ENCODE measurements at places on chromosomes 7 and 10. TPM values are rescaled to one million over a fixed set of nuclear protein-coding genes. Genes with fewer than 3 reads are reported as not detected.

DNA sequence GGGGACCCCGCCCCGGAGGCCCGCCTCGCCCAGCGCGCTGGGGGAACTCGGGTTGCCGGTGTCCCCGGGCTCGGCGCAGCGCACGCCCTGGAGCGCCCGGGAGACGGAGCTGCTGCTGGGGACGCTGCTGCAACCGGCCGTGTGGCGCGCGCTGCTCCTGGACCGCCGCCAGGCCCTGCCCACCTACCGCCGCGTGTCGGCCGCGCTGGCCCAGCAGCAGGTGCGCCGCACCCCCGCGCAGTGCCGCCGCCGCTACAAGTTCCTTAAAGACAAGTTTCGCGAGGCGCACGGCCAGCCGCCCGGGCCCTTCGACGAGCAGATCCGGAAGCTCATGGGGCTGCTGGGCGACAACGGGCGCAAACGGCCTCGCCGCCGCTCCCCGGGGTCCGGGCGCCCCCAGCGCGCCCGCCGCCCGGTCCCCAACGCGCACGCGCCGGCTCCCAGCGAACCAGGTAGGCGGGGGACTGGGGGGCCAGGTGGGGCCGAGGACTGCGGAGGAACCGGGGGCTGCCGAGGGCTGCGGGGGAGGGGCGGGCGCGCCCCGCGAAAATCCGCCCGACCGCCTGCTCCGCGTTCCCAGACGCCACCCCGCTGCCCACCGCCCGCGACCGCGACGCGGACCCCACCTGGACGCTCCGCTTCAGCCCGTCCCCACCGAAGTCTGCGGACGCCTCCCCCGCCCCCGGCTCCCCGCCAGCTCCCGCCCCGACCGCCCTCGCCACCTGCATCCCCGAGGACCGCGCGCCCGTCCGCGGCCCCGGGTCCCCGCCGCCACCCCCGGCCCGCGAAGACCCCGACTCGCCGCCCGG is 574 bp downstream of the UTF1 start:
- no peak for DNase-seq

The VSTM4 gene
- total RNA-seq, result 4.4 TPM

DNA sequence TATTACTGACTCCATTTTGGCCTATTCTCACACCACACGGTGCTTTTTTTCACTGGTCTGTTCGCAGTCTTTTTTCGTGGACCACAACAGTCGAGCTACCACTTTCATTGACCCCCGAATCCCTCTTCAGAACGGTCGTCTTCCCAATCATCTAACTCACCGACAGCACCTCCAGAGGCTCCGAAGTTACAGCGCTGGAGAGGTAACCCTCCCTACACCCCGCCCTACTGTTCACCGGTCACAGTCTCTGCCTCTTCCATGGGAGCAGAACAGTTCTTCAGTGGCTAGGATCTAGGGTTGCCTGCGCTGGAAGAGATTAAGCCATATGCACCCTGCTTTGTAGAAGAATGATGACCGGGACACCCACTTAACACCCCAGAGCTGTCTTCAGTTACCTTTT is 103.4 kb upstream of the STK17A start:
- DNase-seq, result no peak

The DCLRE1A gene
- total RNA-seq, result 9.4 TPM

DNA sequence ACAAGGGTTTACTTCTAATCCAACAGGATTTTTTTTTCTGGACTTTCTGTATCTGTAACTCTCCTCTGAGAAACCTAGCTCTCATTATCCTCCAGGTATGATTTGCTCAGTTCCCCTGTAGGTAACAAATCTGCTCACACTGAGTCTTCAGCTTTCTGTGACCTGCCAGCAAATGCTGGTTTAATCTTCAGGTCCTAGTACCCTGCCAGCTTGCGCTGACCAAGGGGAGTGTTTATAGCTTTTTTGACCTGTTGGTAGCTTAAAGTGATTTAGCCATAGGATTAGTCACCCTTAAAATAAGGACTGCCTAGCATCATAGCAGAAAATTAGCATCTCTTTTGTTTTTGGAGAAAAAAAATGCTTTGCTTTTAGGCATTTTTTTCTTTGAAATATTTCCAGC is 22.4 kb downstream of the SND1 start:
- peak; percentile 11 for DNase-seq

The FXYD4 gene
- total RNA-seq, result not detected

DNA sequence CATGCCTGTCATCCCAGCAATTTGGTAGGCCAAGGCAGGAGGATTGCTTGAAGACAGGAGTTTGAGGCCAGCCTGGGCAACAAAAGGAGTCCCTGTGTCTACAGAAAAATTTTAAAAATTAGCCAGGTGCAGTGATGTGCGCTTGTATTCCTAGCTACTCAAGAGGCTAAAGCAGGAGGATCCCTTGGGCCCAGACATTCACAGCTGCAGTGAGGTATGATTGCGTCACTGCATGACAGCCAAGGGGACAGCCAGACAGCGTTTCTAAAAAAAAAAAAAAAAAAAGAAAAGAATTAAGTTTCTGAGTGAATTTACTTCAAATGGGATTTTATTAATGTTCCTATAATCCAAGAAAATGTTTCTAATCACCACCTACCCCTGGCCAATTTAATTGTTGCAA is 87.4 kb upstream of the RNF148 start:
- no peak for DNase-seq

GRCh38 chr7:75762350-75762917 is 9.6 kb downstream of the CCL26 start:
- peak; percentile 64 for DNase-seq

GRCh38 chr7:7672545-7673239 is 32.1 kb downstream of the UMAD1 start:
- no peak for DNase-seq

DNA sequence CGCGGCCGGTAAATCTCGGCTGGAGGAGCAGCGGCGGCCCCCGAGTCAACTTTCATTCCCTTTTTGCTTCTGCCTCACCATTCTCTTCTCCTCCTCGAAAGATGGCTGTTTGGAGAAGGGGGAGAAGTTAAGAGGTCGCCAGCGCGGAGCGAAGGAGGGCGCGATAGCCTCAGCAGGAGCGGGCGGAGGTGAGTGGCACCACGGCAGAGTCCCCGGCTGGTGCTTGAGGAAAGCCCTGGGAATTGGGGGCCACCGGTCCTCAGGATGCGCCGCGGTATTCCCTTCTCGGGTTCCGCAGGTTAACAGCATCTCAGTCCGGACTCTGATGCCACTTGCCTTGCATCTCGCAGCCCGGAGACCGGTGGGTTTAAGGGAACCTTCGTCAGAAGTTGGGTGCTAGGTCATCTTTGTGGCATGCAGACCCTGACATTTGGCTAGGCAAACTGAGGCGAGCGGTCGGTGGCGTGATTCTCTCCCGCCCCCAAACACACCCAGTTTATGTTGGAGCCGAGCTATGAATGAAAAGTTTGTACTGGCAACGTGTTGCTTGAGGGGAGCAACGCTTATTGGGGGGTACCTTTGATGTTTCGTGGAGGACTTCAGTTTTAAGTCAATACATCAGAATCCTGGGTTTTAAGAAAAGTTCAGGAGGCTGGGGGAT is 59.5 kb upstream of the PRPS1L1 start:
- no peak for DNase-seq

GRCh38 chr7:43038254-43038653 is 74.2 kb upstream of the HECW1 start:
- DNase-seq, result peak; percentile 92

GRCh38 chr7:151400626-151401315 is 9.1 kb downstream of the WDR86 start:
- DNase-seq, result no peak

- DNase-seq, result no peak
These were observed 68.3 kb upstream of the LYZL2 start for GRCh38 chr10:30697806-30698205.

The TFR2 gene
- total RNA-seq, result not detected

DNA sequence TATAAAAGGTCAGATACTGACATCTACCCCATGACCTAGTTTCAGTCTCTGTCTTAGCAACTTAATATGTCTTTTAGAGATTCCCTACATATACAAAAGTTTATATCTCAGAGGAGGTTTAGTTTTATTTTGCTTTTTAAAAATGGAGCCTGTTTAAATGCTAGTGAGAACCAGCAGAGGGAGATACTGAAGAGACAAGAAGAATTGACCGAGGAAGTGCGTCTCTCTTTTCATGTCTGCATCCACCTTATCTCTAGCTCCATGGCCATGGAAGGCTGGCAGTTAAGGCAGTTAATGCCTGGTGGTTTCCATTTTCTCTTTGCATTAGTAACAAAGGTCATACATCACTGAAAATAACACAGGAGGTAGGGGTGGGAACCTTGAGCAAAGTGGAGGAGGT is 10.7 kb downstream of the SUV39H2 start:
- no peak for DNase-seq

The KCNMA1 gene
- total RNA-seq, result 103 TPM

The PTF1A gene
- total RNA-seq, result not detected

DNA sequence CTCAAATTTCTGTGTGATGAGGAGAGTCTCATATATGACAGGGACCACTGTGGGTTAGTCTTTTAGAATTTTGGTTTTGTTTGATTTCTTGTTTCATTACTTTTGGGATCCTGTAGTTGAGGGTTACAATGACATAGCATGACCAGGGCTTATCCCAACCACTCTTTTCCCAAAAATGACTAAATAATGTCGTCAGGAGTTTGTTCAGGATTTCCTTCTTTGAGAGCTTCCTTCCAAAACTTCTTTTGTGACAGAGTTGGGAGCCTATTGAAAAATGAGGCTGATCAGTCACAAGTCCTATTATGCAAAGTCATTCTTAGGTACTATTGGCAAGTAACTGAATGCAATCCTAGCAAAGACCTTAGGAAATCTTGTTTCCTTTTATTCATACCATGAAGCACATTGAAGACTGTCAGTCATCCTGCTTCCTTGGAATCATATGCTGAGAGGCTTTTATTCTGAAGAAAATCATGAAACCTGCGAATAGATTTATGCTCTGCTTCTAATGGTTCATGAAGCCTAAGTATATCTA is 498.3 kb downstream of the LRMDA start:
- DNase-seq, result no peak

GRCh38 chr7:151351967-151352366 is 10.4 kb downstream of the NUB1 start:
- no peak for DNase-seq

GRCh38 chr10:8817299-8817698 is 762.8 kb downstream of the GATA3 start:
- DNase-seq, result no peak

The DENND2A gene
- total RNA-seq, result 39.0 TPM

The NPFFR1 gene
- total RNA-seq, result not detected

The STEAP4 gene
- total RNA-seq, result 0.99 TPM

The NEUROG3 gene
- not detected for total RNA-seq

The HIPK2 gene
- total RNA-seq, result 9.2 TPM

- no peak for DNase-seq
These were observed 11.5 kb upstream of the NFKB2 start for GRCh38 chr10:102384053-102384452.

The NUTM2B gene
- total RNA-seq, result 0.51 TPM

GRCh38 chr10:11573497-11573896 is 38.0 kb downstream of the USP6NL start:
- peak; percentile 60 for DNase-seq

All from fibroblast of lung (primary cell).